ENCODE measurements at places on chromosomes 2 and 18. TPM values are rescaled to one million over a fixed set of nuclear protein-coding genes. Genes with fewer than 3 reads are reported as not detected.
A peak's percentile ranks its signal among the peaks of the same experiment; 100 is the strongest.

Gene IL1F10
- not detected for polyA plus RNA-seq

GRCh38 chr2:199484927-199485326 lies 27.2 kb upstream of the SATB2 start:
- no peak for DNase-seq

Gene SLC19A3
- 7.0 TPM for polyA plus RNA-seq

DNA sequence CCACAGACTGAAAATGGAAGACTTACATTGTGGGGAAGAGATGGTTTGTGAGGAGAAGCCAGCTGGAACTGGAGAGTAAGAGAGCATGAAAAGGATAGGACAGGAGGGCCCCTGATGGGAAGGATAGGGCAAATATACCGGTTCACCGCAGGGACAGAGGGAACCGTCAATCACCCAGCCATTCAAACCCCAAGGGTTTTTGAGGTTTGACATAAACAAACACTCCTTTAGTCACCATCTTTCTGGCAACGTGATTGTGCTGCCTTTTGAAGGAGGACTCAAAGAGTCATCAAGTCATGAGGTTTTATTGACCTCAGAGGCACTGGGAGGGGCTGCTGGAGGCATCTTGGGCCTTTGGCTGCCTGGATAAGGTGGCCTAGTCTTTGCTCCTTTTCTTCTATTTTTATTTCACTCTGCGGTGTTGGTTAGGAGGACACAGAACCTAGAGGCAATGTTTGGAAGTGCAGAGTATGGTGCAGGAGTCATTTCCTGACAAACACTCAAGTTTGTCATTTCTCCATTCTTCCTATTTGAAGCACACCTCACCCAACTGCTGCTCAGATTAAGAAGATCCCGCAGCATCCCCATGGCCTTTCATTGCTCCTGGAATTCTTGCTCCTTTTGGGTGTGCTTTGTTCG lies 487.3 kb upstream of the SPRED2 start:
- DNase-seq: no peak

Gene CYBRD1
- 46.7 TPM for polyA plus RNA-seq

GRCh38 chr2:182077448-182078142 lies 91.9 kb downstream of the PPP1R1C start:
- peak; percentile 56 for DNase-seq

GRCh38 chr2:20758997-20759396 lies 63.9 kb downstream of the LDAH start:
- no peak for DNase-seq

Gene UBE2F
- 47.3 TPM for polyA plus RNA-seq

DNA sequence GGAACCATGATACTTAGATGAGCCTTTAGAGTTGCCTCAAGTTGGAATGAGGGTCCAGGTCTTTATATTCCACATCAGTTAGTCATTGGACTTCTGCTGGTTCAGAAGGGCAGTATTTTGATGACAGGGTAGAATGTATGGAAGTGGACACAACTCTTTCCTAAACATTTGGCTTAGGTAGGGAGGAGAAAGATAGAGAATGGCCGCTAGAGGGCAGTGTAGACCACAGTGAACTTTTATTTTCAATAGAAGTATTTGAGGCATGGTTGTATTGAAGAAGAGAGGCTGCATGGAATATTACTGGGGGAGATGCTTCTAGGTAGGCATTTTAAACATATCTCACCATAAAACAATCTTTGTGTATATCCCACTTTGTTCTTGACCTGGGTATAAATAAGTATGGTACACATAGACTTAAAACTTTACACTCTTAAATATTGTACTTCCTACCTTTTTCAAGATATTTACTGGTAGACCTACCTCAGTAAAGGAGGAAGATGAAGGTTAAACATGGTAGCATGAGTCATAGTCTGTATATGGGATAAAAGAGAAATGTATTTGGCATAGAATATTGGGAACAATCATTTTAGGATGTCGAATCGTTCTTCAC lies 497.6 kb upstream of the FAM98A start:
- peak; percentile 56 for DNase-seq

Gene PLEKHH2
- polyA plus RNA-seq: 18.9 TPM

- DNase-seq: no peak
Measured at GRCh38 chr2:26068602-26069298, 34.9 kb downstream of the RAB10 start.

Gene CFAP53
- polyA plus RNA-seq: 4.6 TPM

Gene KLF7
- polyA plus RNA-seq: 22.6 TPM

Gene DTNB
- 20.4 TPM for polyA plus RNA-seq

DNA sequence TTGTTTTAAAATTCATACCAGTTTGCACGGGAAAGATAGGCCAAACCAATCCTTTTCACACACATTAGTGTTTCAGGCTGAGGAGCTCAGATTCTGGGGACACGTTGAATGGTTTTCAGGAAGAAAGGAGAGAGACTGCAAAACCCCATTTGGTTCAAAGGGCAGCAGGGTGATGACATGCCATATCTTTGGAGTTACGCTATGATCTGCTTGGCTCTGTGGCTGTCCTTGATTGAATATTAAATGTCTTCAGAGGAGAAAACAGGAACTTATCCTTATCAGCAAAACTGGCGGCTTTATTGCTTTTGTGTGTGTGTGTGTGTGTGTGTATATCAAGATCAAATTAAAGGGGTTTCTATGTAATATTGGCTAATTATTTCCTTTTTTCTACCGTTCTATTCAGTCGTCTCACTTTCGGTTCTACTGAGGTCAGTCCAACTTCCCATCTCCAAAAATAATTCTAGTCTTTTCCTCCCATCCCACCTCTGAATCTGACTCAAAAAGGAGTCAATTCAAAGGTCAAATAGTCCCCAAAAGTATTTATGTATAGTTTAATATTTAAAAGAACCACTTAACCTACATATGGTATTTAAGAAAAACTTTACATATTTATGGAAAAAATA lies 292.9 kb upstream of the CCDC68 start:
- no peak for DNase-seq

- DNase-seq: no peak
Measured at GRCh38 chr2:117853873-117854272, 39.4 kb downstream of the DDX18 start.

DNA sequence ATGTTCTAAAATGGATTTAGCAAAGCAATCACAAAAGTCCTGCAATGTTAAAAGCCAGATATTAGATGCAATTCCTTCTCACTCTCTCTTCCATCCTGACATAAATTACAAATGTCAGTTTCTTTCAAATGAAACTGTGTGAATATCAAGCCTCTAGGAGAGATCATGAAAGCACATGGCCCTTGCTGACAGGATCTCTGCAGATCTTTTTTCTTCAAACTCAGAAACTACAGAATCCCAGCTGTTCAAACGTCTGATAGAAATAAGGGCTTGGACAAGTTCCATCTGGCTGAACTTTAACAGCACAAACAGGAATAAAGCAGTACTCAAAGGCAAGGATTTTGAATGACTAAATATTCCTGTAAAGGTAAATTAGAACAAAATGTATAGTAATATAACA lies 47.6 kb downstream of the PDE1A start:
- peak; percentile 40 for DNase-seq

Gene CASP8
- 17.3 TPM for polyA plus RNA-seq

GRCh38 chr2:205408696-205409095 lies 273.6 kb upstream of the NRP2 start:
- no peak for DNase-seq

Gene DCC
- polyA plus RNA-seq: 8.7 TPM

Gene ABCG8
- 1.2 TPM for polyA plus RNA-seq

Gene RALBP1
- polyA plus RNA-seq: 84.6 TPM
